ENCODE measurements at places on chromosomes 2 and 18.

DNA sequence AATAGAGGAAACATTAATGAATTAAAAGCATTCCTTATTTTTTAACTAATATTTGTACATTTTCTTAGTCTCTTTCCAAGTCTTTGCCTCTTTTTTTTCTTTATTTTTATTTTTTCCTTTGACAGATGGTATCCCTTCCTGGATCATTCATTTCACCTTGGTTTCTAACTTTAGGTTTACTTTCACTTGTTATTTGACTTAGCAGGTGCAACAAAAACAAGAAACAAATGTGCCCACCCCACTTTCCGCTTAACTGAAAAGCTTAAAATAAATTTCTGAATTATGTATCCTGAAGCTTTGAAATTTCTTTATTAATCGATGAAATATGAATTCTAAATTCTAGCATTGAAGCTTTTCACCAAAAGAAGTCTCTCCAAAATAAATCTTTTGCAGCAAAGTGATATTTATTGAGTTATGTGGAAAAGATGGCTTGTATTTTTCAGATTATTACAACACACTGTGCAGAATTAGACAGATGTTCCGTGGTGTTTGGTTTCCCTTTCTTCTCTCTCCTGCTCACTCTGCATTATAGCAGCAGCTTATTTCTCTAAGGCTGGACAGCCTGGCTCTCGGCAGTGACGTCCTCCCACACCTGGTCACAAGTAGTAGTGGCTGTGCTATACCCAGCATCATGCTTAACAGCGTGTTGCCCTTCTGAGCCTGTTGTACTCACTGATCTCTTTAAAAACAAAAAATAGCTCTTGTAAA, 99.1 kb upstream of the ZNF397 start:
- DNase-seq: no peak

- no peak for DNase-seq
Observed at GRCh38 chr2:128798502-128799283, 480.0 kb upstream of the HS6ST1 start.

DNA sequence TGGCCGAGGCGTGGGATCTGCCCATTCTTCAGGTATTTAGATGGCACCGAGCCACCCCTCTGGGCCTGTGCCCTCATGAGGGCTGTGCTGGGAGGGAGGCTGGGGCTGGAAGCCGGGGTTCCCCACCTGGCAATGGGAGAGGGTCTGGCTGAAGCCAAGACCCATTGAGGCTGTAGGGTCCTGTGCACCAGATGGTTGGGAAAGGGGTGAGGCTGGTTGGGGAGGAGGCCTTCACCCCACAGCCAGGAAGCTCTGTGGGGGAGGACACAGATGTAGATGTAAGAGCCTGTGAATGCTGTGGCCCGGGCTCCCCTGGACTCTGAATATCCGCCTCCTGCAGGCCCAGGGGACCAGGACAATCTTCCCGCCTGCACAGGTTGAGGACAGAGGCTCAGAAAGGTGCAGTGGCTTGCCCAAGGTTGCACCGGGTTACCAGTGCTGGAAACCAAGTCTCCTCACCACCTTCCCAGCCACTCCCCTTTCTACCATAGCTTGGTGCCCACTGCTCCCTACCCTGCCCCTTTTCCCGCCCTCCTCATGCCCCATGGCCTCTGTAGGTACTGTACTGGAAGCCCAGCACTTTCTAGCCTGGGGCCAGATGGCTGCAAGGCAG, 49.7 kb downstream of the PDCL3 start:
- DNase-seq: no peak

DNA sequence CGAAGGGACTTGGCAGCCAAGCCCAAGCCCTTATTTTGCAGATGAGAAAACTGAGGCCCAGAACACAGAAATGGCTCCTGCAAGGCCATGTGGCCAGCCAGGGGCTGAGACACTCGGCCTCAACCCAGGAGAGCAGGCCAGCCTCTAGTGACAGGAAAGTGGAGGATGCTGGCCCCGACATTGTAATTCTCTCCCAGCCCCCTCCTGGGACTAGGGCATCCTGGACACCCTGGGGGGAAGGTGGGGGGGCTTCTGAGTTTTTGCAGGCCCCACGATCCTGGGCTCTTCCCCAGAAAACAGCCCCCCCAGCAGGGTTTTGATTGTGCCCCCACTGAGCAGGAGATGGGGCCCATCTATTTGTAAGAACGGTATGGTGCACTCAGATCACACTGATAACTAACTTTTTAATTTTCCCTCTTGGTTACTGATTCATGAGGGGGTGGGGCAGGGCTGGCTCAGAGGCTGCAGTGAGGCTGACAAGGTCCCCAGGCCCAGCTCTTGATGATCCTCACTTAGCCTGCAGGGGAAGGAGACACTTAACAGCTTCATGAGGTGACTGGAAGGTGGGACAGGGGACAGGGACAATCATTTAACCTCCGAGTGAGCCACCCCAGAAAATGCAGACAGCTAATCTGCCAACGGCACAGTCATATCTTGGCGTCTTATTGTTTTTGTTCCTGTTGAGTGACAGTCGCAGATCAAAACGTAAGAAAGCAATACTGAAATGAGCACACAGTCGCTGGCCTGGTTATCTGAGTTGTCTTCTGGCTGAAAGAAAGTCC, 18.9 kb downstream of the SMAD7 start:
- no peak for DNase-seq

GRCh38 chr18:34364699-34365098, 140.0 kb upstream of the NOL4 start:
- DNase-seq: no peak

DNA sequence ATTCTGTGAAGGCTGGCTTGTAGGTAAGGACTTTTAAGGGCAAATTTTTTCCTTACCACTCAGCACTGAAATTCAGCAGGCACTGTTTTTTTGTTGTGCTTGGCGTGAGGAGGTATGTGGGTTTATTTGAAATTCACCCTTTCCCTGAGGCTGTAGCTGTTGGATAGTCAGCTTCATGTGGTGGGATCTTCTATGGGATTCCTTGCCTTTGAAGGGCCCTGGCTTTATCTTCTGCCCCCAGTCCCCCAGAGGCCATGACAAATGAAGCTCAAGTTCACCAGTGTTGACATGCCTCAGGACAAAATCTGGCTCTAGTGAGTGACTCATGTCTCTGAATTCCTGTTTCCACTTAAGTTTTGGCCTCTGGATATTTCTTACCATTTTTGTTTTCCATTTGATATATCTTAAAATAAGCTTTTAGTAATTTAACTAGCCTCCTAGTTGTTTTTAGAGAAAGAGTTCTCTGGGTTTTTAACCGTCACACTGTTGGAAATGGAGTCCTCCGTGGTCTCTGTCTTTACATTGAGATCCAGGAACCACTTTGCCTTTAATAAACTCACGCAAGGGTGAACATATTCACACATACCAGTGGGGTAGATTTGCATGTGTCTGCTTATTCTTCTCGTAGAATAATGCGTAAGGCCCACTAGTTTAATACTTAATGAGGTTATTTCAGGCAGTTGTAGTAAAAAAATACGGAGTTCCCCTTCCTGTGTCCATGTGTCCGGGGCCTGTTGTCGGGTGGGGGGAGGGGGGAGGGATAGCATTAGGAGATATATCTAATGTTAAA, 211.1 kb upstream of the FAM98A start:
- DNase-seq: no peak

- DNase-seq: no peak
Observed at GRCh38 chr2:65240657-65241056, 13.0 kb downstream of the ACTR2 start.

DNA sequence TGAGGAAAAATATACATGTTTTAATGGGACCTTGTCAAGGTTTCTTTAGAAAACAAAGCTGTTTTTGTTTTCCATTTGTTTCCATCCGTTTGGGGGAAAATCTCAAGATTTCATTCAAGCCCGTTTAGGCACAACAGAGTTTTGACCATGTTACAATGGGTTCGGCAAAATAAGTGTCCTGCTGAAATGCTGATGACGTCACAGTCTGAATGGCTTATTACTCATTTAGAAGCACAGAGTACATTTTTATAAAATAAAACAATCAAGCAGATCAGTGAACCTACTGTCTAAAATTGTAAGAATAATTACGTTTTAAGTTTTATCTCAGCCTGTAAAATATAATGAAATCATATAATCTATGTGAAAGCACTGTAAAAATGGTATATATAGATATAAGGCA, 174.2 kb downstream of the MYT1L start:
- DNase-seq: no peak

DNA sequence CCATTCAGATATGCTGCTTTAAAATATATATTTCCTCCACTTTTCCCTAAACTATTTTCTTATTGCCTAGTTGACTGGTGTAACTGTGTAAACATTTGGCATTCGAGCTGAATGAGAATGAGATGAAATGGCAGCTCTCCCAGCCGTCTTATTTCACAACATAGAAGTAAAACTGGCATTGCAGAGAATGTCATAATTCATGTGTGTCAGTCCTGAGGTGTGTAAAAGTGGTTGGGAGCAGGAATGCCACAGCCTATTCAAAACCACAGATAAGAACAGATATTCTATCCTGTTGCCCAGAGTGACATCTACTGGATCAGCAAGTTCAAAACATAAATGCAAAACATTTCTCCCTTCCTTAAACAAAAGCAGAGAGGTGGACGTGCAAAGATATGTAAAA, 565.5 kb upstream of the CHAC2 start:
- DNase-seq: no peak

DNA sequence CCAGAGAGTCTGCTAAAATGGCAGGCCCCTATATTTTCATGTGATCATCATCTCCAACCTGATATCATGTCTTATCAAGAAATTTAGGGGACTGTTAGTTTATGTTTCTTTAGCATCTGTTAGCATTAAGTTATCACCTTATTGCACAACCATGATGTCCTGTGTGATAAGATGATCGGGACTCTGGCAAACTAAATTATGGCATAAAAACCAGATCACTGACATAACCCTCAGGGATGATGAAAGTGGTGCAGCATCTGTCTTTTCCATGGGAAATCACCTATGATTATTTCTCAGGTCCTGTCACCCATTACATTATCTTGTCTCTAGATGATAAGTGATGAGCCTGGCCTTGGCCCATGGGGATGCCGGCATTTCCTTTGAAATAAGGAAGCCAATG, 458.6 kb upstream of the DCC start:
- no peak for DNase-seq

GRCh38 chr2:238820916-238821315, 27.0 kb upstream of the TWIST2 start:
- DNase-seq: no peak

GRCh38 chr18:55314615-55315237, 273.3 kb downstream of the TCF4 start:
- DNase-seq: no peak

DNA sequence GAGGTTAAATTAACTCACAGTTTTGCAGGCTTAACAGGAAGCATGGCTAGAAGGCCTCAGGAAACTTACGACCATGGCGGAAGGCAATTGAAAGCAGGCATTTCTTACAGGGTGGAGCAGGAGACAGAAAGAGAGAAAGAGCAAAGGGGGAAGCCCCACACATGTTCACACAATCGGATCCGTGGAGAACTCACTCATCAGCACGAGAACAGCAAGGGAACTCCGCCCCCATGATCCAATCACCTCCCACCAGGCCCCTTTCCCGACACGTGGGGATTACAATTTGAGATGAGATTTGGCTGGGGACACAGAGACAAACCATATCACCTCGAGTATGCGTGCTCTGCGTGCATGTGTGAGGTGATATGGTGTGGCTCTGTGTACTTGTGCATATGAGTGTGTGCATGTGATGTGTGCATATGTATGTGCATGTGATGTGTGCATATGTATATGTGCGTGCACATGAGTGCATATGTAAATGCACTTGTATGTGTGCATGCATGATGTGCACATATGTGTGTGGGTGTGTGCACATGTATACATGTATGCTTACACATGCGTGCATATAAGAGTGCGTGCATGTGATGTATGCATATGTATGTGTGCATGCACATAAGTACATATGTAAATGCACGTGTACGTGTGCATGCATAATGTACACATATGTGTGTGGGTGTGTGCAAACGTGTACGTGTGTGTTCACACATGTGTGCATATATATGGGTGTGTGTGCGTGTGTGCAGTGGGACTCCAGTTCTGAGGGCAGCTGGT, 108.7 kb upstream of the HDAC4 start:
- DNase-seq: no peak

DNA sequence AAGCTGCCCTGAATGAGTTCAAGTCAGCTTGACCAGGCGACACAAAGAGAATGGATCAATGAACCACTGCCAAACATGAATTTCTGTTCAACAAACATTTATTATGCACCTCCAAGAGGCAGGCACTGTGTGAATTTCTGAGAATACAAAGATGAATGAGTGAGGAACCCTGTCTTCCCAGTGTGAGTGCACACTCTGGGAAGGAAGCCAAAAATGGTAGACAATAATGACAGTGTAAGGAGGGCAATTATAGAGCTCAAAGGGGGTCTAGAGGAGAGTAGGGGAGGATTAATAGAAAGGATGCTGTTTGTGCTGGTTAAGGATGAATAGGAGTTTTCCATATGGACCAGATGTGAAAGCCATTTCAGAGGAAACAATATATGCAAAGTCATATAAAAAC, 213.4 kb downstream of the DCC start:
- DNase-seq: no peak

DNA sequence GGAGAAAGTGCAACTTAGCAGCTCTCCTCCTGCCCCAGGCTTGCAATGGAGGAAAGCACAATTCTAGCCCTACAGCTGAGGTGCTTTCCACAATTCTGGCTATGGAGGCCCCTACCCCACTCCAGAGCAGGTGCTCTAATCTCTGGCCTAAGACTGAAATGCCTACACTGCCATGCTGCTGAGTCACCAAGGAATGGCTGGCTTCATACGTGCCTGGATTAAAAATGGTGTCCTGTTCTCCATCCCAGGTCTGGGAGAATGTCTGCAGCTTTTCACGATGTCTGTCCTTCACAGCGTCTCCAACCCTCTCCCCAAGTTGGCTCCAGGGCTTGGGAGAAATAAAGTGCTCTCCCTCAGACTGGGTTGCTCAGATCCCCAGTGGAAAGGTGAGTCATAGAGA, 48.5 kb downstream of the MBOAT2 start:
- DNase-seq: no peak

DNA sequence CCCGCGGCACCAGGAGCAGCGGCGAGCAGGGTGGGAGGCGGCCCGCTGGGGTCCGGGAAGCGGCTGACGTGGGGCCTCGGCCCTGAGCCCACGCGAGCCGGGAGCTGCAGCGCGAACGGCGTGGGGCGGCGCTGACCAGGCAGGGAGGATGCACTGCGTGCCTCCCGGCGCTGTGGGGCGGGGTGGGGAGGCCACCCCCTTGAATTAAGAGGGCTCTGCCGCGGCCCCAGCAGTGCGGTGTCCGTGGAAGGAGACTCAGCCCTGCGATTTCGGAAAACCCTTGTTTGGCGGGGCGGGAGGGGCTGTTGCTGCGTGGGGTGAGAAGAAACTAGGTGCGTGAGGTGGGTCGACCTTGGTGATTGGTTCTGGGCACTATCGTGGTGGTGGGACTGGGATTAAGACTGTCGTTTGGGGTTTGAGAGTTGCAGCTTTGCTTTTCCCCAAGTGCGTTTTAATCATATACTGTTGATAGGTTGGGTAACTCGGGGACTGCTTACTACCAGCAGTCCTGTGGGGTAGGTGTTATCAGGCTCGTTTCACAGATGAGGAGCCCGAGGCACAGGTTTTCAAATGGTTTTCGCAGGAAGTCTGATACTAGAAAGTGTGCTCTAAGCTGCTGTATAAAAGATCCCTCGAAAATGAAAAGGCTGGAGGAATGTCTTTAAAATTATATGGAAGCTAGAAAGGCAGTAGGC, 722 bp downstream of the ACSL3 start:
- DNase-seq: peak; percentile 14

GRCh38 chr2:139045524-139045923, 265.3 kb upstream of the NXPH2 start:
- DNase-seq: no peak

All from effector memory CD4-positive, alpha-beta T cell (primary cell).